ENCODE measurements at places on chromosomes 6 and 20.

DNA sequence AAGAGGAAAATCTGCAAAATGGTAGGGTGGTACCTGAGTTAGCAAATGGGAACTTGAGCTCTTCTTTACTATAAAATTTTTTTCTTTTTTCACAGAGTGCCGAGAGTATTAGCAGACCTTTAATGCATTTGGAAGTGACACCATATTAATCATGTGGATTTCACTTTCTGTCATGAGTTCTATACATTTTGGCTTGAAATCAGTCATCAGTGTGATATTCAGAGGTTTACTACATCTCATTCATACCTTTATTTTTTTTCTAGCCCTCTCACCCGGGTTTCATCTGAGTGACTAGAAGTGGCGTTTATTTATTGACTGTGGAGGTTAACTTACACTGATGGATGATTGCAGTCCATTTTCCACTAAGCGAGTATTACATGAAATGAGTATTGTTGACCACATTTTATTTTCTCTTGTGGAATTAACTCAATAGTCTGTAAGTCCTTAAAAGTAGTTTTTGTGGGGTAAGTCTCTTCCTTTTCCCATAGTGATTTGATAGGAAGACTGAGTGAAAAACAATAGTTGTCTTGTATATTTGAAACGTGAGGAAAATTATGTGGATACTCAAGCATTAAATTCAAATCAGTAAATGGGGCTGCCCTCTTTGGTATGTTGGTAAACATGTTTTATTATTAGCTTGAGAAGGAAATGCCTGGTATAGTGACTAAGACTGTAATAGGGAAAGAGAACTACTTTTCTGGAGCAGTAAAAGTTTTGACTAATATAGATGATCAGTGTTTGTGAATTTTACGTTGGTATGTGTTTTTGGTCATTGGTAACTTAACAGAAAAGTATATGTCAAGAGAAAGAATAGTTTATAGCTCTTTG lies 55.5 kb downstream of the JARID2 start:
- DNase-seq = no peak

DNA sequence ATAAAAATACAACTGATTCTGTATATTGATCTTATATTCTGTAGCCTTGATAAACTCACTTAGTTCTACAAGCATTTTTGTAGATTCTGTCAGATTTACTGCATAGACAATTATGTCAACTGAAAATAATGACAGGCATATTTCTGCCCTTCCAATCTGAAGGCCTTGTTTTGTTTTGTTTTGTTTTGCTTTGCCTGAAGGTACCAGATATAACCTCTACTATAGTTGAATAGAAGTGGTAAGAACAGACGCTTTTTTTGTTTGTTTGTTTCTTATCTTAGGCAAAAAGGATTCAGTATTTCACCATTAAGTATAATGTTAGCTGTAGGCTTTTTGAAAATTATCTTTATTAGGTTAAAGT lies 64.6 kb upstream of the RSPO3 start:
- no peak for DNase-seq

- no peak for DNase-seq
These were observed 595.0 kb downstream of the PTPRT start for GRCh38 chr20:42594659-42595058.

- no peak for DNase-seq
These were observed 41.1 kb upstream of the FANCE start for GRCh38 chr6:35411066-35411465.

DNA sequence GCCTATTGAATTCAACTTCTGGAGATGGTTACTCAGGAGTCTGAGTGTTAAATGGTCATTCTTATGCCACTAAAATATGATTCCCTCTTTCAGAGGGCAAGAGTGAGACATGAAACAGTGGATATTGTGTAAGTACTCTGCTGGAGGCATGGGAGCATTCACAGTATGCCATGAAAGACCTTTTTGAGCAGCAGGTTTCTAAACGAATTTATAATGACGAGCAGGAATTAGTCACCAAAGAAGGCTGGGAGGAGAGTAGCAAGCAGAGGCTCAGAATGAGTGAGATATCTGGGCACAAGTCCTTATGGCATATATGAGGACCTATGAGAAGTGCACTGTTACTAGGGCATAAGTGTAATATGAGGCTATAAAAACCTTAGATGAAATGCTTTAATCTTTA lies 10.9 kb upstream of the MYB start:
- DNase-seq = no peak

GRCh38 chr20:32534661-32535240 lies 50.4 kb downstream of the NOL4L start:
- no peak for DNase-seq

- no peak for DNase-seq
These were observed 151.0 kb downstream of the SCML4 start for GRCh38 chr6:107673076-107673494.

GRCh38 chr6:33198159-33198852 lies 2.2 kb downstream of the RXRB start:
- no peak for DNase-seq

DNA sequence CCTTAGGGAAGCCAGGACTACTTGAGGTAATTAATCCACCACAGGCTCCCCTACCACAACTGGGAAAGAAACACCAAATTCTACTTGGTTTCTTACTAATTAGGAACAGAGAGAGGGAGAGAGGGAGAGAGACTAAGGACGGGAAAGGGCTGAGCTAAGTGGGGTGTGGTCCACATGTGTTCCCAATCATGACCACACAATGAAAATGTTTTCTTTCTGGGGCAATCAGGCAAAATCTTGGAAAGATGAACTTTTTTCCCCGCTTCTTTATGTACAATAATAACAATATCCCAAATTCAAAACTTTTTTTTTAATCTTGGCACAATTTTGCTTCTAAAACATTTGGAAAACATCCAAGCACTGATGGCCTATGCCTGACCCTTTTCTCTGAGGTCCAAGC lies 734.4 kb downstream of the MAFB start:
- DNase-seq = no peak

Measured in 8988T (cell line).